NCI-H82 (cell line): ENCODE measurements at places on chromosomes 5 and 9.

- DNase-seq: peak; percentile 82
These were observed 49.5 kb upstream of the EGFLAM start for GRCh38 chr5:38208782-38209378.

DNA sequence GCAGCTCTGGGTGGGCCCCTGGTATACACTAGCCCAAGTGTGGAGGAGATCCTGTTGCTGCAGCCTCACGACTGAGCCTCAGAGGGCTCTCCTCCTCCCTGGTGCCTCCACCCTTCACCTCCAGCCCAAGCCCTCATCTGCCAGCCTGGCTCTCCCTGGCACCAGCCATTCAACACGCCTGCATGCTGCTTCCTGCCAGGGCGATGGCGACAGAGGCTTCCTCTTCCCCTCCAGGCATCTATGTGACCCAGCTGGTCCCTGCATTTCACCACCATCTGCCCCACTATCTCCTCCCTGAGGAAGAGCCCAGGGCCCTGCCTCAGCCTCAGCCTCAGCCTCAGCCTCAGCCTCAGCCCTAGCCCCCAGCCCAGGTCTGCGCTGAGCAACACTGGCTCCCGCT, 54.8 kb upstream of the ANGPTL2 start:
- DNase-seq: no peak

DNA sequence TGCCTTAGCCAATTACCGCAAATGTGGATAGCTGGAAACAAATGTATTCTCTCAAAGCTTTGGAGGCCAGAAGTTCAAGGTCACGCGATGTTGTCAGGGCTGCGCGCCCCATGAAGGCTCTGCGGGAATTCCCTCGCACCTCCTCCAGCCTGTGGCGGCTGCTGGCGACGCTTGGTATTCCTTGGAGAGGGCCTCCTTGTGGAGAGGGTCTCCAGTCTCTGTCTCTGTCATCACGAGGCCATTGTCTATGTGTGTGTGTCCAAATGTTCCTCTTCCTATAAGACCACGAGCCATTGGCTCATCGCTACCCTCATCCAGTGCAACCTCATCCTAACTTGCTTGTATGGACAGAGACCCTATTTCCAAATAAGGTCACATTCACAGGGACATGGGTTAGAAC, 97.5 kb downstream of the ANKRD33B start:
- no peak for DNase-seq

DNA sequence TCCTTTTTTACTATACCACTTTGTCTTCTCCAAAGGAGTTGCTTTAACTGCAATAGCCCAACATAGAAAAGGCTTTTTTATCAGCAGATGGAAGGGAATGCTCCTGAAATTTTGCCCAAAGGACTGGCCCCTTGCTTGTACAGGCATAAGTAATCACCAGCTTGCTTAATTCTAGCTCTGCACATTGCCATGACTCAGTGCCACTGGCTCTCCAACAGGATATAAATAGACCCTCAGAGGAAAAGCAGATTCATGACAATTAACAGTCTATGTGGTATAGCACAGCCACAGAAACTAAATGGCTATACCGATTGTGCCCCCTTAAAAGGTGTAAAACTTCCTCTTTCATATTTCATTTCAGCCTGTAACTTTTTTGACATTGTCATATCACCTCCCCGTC, 227.0 kb downstream of the ZNF608 start:
- no peak for DNase-seq

GRCh38 chr9:78539188-78539587, 242.3 kb downstream of the PSAT1 start:
- DNase-seq: no peak

DNA sequence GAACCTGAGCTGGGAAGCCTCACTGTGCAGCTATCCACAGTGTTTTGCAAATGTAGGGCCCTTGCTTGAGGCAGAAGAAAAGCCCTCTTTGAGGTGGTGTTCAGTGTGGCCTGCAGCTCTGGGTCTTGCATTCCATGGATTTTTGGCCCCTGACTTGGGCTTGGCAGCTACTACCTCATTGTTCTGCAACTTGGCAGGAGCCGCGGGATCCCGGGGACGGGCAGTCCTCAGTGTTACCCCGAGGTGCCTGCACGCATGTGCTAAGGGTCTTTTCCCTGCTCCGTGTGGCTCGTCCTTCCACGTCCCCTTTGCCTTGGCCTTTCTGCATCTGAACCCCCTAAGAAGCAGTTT, 39.8 kb downstream of the NEK6 start:
- no peak for DNase-seq

GRCh38 chr5:84874196-84874595, 489.5 kb upstream of the EDIL3 start:
- no peak for DNase-seq

DNA sequence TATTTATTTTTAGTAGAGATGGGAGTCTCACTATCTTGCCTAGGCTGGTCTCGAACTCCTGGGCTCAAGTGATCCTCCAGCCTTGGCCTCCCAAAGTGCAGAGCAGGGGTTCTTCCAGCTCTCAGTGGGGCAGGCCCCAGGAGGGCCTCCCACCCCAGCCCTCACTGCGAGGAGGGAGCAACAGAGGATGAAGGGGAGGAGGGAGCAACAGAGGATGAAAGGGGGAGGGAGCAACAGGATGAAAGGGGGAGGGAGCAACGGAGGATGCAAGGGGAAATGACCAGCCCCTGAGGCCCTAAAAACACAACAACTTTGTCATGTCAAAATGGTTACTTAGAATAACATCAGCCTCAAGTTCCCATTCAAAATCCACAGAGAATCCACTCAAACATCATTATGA, 10.0 kb downstream of the TRIM14 start:
- DNase-seq: no peak

- no peak for DNase-seq
These were observed 13.3 kb downstream of the ALDH1B1 start for GRCh38 chr9:38405785-38406184.

DNA sequence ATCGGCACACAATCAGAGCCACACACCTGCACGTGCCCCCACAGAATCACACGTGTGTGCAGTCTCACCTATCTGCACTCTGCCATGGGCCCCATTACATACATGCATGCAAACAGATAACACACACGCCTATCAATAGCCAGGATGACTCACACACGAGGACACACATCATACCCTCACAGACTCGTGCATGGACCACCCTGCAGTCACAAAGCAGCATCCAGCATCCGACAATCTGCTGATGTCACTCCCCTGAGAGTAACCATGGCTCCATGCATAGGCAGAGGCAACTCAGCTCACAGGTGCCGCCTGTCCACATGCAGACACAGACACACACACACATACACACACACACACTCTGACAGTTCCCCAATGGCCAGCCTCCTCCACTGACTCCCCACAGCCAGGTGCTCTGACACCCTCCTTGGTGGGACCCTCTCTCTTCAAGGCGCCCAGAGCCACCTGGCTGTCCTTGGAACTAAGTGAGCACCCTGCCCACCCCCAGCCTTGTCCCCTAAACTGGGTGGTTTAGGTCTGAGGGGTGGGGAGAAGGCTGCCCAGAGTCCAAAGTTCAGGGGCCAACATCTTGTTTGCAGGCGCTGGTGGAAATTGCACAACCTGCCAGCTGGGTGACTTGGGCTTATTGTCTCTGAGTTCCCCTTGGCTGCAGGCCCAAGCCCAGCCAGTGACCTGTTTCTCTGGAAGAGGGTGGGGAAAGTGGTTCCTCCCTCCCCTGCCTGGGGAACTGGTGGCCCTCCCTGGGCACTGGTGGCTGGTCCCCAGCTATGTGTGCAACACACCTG, 34.6 kb upstream of the NEK6 start:
- DNase-seq: no peak

GRCh38 chr5:50710838-50711237, 44.4 kb downstream of the PARP8 start:
- no peak for DNase-seq
